Activated naive CD8-positive, alpha-beta T cell treated with anti-CD3 and anti-CD28 coated beads for 36 hours (primary cell): ENCODE measurements at places on chromosomes 5 and 9. TPM values are rescaled to one million over a fixed set of nuclear protein-coding genes. Genes with fewer than 3 reads are reported as not detected.

DNA sequence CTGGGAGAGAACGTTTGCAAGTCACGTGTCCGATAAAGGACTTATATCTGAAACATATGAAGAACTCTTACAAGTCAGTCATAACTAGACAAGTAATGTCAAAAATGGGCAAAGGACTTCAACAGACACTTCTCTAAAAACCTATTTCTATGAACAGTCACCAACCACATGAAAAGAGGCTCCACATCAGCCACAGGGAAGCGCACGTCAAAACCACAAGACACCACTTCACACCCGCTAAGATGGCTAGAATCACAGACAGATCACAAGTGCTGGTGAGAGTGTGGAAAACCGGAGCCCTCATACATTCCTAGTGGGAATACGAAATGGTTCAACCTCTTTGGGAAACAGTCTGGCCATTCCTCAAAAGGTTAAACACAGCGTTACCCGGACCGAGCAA is 11.5 kb upstream of the CARD9 start:
- no peak overlapping the region for H3K4me3 ChIP-seq
- peaks cover 42% of the 10 kb centered on the region for H3K36me3 ChIP-seq
- DNase-seq = peak; percentile 57
- peaks cover 20% of the 10 kb centered on the region for H3K4me1 ChIP-seq

Gene PDCD1LG2
- not detected for total RNA-seq

DNA sequence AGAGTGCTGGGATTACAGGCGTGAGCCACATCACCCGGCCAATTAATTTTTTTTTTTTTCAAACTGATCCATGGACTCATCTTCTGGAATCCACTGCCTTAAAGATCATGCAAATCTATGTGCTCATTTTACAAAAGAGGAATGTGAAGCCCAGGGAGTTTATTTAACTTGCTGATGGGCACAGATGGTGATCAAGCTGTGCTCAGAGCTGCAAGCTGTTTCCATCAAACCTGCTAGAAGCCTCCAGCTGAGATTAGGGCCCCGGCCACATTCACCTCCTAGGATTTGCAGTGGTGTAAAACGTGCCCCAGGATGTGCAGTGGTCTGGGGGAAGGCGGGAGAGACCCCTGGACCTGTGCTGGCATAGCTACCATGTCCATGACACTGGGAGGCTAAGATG is 56.1 kb upstream of the TUT7 start:
- H3K27ac ChIP-seq = no peak overlapping the region
- H3K36me3 ChIP-seq = no peaks in the 10 kb centered on the region
- H3K4me1 ChIP-seq = peaks cover 13% of the 10 kb centered on the region
- H3K27me3 ChIP-seq = peaks cover 12% of the 10 kb centered on the region
- no peak overlapping the region for H3K4me3 ChIP-seq

Gene RGS7BP
- total RNA-seq = not detected

DNA sequence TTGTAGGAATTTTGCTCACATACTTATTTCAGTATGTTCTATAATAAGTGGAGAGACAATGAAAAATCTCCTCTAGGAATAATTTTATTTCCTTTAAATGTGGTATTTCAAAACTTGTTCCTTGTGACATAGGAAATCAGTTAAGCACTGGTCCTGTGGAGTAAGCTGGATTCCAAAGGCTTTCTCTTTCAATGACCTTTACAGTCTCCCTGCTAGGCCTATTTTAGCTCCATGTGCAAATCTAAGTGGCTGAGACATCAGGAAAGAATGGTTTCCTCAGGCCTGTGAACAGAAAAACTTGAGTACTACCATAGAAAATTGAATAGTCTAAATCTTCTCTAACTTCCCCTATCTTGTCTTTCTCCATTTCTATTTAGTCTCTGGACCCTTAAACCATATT is 514.2 kb upstream of the TLE4 start:
- no peak overlapping the region for H3K4me3 ChIP-seq
- no peaks in the 10 kb centered on the region for H3K4me1 ChIP-seq
- H3K36me3 ChIP-seq = no peaks in the 10 kb centered on the region
- DNase-seq = no peak
